ENCODE measurements at places on chromosomes 5 and 9.

- no peak for DNase-seq
Measured at GRCh38 chr9:110446171-110446570, 108.5 kb upstream of the TXNDC8 start.

- DNase-seq: no peak
Measured at GRCh38 chr9:81266674-81267073, 422.7 kb downstream of the TLE1 start.

GRCh38 chr5:121967187-121967586 lies 5.4 kb downstream of the SRFBP1 start:
- DNase-seq: no peak

DNA sequence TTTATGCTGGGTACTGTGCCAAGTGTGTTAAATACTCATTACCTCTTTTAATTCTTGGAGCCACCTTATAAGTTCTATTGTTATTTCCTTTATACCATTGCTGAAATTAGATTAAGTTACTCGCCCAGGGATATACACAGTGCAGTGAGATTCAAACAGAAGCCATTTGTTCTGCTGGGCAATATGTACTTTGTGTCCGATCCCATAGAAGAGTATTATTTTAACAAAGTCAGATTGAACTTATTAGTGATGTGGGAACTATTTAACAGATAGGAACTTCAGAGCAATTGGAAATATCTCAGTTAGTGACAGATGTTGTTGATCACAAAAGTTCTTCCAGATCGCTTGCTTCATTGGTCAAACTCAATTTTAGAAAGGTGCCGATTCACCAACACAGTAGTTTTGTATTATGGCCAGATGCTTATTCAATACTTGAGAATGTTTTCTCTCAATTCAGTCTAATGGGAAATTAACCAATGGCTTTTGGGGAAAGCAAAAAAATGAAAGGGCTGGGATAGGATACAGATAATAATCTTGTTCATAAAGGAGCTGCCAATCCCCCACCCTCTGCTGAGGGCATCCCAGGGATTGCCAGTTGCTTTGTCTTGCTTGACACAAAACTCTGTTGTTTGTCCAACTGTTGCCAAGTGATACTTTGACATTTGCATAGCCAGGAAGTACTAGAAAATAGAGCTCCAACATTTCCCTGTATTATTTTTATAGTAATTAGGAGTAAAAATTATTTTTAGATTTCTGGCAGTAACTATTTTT lies 94.8 kb upstream of the SEMA6A start:
- DNase-seq: no peak

DNA sequence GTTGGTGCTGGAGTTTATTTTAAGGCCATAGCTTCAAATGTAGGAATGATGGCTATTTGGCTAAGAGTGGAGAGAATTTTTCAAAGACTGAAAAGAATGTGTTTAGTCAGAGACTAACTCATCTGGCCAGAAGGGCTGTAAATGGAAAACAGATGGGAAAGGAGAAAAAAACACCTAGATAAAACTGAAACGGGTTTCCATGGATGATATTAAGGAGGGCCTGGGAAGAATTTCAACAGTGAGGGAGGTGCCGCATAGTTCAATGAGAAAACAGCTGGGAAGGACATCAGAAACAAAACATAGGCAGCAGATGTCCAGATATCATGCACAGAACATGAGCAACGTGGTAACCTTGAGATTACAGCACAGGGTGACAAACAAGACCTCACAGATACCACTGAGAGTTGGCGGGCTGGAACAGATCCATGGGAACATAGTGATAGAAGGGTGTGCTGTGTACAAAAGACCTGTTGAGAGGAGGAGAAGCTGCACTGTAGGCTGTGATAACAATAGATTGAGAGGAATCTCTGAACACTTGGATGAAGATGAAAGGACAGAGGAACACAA lies 31.2 kb upstream of the RAD23B start:
- no peak for DNase-seq

GRCh38 chr5:127133071-127133470 lies 59.8 kb upstream of the C5orf63 start:
- DNase-seq: no peak

- no peak for DNase-seq
Measured at GRCh38 chr5:156025656-156026055, 301.3 kb upstream of the SGCD start.

- no peak for DNase-seq
Measured at GRCh38 chr9:129480745-129481144, 140.2 kb downstream of the C9orf50 start.

GRCh38 chr9:14480526-14480925 lies 166.6 kb upstream of the NFIB start:
- DNase-seq: no peak

DNA sequence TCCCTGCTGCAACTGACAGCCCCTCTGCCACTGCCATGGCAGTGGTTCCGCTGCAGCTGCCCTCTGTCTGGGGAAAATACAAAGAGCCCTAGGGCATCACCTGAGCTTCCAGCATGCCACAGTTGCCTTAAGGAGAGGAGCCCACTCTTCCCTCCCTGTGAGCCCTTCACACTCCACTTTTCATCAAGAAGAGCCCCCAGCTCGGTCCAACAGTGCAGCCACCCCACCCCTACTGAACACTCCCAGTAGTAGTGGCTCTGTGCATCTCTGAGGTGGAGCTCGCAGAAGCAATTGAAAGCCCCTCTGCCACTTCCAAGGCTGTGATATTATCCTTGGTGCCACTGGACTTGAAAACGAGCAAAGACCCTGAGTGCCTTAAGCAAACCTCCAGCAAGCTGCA lies 696.8 kb upstream of the COX7C start:
- DNase-seq: no peak

DNA sequence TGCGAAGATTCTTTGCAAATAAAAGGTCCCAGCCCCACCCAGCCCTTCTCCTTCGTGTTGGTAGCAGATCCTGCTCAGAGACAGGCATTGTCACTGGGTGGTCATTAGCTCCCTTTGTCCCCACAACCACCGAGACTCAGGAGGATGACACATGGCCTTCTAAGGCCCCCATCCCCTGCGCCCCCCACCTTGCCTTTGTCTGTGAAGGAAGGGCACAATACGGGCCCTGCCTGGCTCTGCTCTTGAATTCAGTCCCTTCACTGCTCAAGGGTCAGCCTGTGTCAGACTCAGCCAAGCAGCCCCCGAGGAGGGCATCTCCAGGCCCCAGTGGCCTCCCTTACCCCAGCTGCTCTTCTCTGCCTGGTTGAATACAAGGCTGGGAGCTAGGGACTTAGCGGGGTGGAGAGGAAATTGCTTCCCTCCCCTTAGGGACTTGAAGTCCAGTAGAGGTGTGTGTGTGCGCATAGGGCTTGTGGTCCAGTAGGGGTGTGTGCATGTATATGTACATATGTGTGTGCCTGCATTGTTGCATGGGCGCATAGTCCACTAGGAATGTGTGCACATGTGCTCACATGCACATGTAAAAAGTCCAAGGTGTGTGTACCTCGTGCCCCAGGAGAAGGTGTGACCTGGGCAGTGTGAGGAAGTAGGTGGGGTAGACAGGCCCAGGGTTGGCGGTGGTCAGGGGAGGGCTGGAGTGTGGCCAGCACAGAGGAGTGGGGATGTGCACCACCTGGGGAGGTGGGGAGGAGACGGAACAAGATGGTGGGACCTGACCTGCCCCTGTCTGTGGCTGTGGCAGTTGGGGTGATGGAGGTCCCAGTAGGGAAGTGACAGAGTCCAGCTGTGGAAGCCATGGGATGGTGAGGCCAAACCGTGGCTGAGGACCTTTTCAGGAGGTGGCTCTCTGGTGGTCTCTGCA lies 59.1 kb downstream of the PHF2 start:
- DNase-seq: no peak

DNA sequence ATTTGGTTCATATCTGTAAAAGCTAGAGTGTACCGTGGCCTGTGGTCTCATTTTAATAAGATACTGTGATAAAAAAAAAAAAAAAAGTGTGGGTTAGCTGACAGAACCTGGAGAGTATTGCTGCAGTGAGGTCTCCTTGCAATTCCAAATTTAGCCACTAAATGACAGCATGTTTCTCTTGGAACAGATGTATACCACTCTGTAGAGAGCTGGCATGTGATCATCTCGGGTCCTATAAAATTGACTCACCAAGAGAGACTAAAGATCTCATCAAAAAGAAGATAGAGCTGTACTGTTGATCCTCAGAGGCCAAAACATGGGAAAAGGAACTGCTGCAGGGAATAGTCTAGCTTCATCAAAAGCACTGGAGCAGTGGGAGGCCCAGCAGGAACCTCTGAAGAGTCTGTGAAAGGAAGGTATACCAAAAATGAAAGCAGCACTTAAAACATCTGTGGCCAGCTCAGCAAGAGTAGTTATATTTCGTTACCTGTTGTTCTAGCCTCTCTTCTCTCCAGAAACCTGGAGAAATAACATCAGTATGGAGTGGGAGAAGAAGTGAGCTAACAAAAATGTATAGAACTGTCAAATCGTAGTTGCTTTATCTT lies 826.8 kb downstream of the EFNA5 start:
- no peak for DNase-seq

DNA sequence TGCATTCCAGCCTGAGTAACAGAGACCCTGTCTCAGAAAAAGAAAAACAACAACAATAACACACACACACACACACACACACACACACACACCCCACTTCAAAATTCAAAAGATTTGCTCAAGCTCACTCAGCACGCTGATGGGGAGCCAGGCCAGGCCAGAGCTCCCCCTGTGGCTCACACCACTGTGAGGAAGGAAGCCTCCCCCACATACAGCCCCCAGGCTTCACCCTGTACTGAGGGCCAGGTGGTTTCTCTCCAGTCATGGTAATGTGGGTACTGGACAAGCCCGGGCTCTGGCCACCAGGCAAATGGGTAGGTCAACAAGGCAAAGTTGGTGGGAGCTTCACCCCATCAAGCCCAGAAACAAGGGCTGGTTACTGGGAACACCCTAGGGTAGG lies 19.0 kb downstream of the ATOX1 start:
- DNase-seq: no peak

GRCh38 chr5:179530069-179530998 lies 20.0 kb upstream of the RUFY1 start:
- DNase-seq: peak; percentile 24

- DNase-seq: no peak
Measured at GRCh38 chr5:110832683-110833082, 93.9 kb downstream of the SLC25A46 start.

GRCh38 chr9:117180896-117181445 lies 233.9 kb downstream of the ASTN2 start:
- DNase-seq: no peak

DNA sequence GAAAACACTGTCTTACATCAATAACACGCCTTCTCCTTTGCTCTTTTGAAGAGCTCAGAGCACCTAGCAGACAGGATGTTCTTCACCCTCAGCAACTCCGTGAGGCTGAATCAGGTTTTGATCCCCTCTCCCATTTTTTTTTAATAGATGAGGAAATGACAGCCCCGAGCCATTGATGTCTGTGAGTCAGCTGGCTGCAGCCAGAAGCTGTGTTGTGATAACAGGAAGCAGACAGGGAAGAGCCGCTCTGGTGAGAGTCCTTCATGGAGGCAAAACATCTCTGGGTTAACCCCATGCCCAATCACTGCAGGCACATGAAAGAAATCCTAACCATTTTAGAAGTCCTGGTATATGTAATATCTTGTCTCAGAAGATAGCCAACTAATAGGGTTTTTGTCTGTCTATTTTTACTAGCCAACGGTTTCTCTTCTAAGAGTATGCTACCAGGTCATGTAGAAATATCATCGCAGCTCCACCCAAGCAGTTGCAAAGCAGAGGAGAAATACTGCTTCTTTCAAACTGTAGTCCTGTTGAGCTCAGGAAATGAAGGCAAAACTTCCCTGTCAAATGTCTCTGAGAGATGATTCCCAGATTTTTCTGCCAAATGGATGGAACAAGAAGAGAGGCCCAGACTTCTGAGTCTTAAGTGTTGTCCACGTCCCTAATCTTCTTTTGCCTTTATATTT lies 568.9 kb downstream of the CCDC171 start:
- DNase-seq: no peak

- DNase-seq: no peak
Measured at GRCh38 chr5:93575461-93576414, 5.3 kb downstream of the NR2F1-AS1 start.

DNA sequence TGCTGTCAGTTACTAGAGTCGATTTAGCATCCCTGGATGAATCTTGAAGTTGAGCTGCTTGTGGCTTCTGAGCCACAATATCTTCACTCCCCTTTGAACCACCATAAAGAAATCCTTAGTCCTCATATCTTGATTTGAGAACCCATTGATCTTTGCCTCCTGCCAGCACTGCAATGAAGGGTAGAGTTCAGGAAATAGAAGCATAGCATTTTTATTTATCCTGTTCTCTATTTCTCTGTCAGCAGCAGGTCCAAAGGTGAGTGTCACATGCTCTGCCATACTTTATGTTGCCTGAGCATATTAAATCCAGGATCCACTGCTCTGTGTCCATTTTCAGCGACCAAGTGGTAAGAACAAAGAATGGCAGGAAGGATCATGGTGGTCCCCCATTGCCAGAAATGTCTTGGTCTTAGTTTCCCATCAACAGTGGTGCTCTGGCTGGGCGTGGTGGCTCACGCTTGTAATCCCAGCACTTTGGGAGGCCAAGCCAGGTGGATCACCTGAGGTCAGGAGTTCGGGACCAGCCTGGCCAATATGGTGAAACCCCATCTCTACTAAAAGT lies 80.2 kb upstream of the PANK3 start:
- no peak for DNase-seq

GRCh38 chr5:133842846-133843611 lies 125.4 kb downstream of the C5orf15 start:
- no peak for DNase-seq

DNA sequence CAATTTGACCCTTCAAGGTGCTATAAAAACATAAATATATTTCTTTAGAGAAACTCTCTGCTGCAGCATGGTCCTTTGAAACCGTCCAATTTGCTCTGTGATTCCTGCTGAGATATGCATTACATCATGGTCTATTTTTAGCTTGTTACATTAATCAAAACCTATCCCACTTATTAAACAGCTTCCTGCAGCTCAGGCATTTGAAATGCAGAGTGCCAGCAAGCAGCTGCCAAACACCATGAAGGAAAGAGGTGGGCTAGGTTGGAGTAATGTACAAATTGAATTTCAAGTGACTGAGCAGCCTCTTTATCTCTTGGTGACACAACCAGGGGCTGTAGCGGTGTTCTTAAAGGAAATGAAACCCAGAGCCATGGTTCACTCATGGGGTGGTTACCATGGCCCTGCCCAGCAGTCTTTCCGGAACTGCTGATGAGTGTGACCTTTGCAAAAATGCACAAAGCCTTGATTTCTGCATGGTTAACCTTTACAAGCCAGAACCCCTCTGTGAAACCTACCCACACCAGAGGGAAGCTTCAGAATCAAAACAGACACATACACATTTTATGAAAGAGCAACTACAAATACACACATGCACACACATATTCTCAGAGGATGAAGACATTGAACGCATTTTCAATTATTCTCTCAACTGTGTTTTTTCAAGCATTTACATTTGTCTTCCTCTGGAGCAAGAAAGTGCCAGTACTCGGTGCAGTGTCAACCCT lies 155.8 kb upstream of the ZNF608 start:
- no peak for DNase-seq

Data from activated CD4-positive, alpha-beta T cell treated with anti-CD3 and anti-CD28 coated beads, Interleukin-2, amount 50 U/mL, for 24 hours (primary cell).